ENCODE measurements at places on chromosomes 12 and 14.

- DNase-seq: no peak
Measured at GRCh38 chr12:93944201-93944600, 204.2 kb upstream of the PLXNC1 start.

GRCh38 chr12:89671469-89671868, 37.2 kb downstream of the ATP2B1 start:
- DNase-seq: no peak

DNA sequence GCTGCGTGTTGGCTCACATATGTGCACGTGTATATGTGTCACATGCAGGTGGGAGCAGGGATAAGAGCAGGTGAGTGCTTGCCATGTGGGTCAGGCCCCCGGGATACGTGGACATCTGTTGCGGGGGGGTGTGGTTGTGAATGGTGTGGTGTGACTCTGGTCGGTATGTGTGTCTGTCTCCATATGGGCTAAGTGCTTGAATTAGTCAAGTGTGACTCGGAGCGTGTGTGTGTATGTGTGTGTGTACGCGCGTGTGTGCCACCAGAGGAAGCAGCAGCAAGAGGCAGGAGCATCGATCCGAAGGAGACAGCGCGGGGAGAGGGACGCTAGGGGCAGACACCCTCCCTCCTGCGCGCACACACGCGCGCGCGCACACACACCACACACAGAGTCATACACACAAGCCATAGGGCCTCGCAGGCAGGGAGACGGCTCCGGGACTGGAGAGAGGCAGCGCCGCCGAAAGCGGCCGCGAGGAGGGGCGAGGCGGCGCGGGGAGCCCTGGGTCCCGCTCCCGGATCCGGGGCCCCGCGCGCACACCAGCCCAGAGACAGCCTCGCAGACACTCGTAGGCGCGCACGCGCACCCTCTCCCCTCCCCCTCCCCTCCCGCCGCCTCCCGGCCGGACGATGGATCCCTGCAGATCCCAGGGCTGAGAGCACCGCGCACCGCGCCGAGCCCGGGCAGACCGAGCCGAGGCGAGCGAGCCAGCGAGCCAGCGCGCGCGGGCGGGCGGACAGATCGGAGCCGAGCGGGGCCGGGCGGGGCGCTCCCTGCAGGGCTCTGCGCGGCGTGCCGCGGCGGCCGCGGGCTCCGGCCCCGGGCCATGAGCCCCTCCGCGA, at the start of gene ASIC1:
Gene ASIC1, plus strand, starts transcription at position 597 of the 842 bp plus-strand sequence. CDS start 1,171 bp downstream, outside the sequence.
- DNase-seq: peak; percentile 42

- no peak for DNase-seq
Measured at GRCh38 chr12:19095331-19095730, 34.2 kb upstream of the PLEKHA5 start.

- no peak for DNase-seq
Measured at GRCh38 chr12:93946542-93947150, 201.7 kb upstream of the PLXNC1 start.

DNA sequence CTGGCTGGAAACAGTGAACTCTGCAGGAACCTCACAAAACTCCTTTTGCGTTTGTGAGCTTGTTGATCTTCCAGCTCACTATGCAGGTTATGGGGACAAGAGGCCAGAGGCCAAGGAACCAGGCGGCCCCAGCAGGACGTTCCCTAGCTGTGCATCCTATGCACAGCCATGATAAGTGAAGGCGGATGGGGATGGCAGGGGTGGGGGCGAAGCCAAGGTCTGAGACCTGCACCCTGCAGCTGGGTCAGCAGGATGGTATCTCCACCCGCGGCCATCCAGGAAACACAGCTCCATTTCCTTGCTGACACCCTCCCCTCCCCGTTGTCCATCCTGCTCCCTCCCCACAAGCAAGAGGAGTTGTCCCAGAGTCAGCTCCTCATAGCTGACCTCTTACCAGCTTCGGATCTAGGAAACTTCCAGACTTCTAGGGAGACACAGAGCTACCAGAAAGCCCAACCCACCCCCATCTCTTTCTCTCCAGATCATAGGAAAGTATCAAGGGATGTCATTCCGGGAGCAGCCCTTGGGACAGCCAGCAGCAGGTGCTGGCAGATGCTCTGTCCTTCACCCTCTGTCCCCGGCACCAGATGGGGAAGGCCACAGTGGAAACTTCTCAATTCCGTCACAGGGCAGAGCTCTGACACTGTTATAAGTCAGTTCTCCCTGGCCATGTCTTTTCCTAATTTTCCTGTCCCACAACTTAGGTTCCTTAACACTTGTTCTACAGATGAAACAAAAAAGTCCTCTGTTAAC, 9.4 kb downstream of the ZBTB39 start:
- no peak for DNase-seq

GRCh38 chr12:21819678-21820077, 45.2 kb upstream of the KCNJ8 start:
- no peak for DNase-seq

DNA sequence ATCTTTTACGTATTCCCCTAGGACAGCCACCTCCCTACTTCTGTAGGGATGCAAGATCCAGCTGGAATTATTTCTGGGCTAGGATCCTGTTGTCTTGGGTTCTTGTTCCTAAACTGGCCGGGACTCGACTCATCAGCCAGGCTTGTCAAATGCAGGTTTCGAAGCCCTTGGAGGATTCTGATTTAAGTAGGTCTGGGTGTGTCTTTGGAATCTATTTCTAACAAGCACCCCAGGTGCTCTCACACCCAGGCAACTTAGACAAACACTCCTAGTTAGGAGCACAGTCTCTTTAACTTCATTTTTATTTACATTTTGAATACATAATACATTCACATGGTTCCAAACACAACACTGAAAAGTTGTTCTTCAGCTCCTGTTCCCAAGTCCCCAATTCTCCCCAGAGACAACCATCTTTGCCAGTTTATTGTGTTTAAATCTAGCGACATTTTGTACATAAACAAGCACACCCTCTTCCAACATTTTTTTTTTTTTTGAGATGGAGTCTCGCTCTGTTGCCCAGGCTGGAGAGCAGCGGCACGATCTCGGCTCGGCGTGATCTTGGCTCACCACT, 20.9 kb downstream of the MORN3 start:
- DNase-seq: no peak

DNA sequence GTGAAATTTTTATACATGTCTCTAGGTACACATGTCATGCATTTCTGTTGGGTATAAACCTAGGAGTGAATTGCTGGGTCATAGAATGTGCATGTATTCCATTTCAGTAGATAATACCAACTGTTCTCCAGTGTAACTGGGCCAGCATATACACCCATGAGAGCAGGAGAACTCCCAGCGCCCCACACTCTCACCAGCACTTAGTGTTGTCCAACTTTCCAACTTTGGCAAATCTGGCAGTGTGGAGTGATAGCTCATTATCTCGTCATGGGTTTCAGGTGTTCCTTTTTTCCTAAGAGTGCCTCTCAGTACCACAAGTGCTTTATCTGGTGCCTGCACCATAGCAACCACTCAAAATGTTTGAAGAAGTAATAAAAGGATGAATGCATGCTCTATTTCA, 40.1 kb downstream of the NGB start:
- no peak for DNase-seq

DNA sequence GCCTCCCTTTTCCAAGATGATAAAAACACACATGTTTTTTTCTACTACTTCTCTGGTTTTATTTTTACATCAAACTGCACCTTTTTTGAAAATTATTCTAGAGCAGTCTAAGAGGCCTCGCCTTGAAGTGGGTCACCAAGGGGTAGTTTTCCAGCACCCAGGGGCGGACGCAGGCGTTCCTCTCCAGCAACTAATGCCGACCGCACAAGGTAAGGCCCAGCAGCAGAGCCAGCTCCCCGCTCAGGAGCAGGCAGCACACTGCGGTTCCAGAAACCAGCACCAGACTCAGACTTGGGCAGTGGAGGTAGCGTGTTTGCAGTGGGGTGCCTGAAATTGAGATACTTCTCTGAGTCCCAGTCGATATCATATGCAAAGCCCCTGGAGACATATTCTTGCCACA, 31.6 kb downstream of the EP400 start:
- DNase-seq: no peak

GRCh38 chr12:109110988-109111495, 5.3 kb upstream of the ACACB start:
- DNase-seq: peak; percentile 50

DNA sequence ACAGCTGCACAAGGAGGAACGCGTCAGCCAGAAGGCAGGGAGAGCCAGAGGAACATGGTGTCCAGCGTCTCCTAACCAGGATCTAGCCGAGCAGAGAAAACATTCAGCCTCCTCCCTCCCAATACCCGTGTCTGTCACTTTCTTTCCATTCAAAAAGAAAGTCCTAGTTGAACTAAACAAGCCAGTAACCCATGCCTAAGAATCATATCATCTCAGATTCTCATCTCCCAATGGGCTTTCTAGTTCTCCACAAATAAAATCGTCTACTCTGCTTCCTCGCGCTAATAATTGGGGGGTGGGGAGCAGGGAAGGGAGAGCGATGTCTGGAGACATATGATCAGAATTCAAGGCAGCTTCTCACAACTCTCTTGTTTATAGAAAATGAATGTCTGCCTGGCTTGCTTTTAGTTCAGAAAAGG, 7.4 kb downstream of the NKX2-1 start:
- no peak for DNase-seq

GRCh38 chr12:80412343-80412953, 31.6 kb upstream of the PTPRQ start:
- peak; percentile 80 for DNase-seq

DNA sequence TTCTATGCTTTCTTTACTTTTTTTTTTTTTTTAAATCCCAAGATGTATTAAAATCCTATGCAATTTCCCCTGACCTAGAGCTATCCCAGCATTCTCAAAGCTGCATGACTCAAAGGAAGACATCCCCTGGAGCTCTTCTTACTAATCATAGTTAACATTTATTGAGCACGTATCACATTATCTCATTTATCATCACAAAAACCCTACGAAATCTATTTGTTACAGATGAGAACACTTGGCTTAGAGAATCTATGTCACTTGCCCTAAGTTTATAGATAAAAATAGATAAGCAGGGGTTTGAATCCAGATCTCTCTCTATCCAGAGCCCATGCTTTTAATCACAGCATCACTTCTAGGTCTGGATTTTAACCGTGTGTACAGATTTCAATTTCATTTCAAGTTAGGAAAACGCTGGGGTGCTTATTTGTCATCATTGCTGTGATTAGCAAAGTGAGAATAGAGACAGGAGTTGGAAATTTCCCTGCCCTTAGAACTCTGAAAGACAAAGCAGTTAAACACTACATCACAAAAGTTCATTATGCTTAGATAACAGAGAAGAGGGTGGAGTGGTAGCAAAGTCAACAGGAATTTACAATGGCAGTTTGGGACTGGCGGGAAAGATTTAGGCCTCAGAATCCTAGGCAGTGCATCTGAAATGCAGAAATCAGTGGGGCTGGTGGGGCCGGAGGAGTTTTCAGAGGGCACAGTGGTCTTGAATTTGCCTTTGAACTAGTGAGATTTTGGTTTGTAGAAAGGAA, 177.7 kb upstream of the FRMD6 start:
- DNase-seq: no peak

DNA sequence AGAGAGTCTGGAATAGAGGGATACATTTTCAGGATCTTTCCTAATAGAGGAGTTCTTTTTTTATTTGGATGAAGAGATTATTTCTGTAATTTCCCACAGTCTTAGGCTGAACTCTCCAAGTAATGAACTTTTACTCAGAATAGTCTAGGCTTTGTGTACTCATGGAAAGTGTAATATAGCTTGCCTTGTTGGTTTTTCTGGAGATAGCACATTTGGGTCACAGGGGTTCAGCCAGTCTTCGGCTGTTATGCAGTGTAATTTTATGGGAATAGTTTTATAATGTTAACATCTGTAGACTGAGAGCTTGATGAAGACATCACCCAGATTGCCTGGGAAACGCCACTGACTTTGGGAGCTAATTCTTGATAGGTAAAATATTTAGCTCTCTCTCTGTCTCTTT, 450.8 kb downstream of the RAD51B start:
- no peak for DNase-seq

GRCh38 chr12:98179151-98179550, 336.2 kb upstream of the TMPO start:
- DNase-seq: no peak

- DNase-seq: no peak
Measured at GRCh38 chr12:93397412-93397811, 19.7 kb downstream of the NUDT4 start.

- peak; percentile 45 for DNase-seq
Measured at GRCh38 chr14:85619851-85620250, 89.9 kb downstream of the FLRT2 start.

DNA sequence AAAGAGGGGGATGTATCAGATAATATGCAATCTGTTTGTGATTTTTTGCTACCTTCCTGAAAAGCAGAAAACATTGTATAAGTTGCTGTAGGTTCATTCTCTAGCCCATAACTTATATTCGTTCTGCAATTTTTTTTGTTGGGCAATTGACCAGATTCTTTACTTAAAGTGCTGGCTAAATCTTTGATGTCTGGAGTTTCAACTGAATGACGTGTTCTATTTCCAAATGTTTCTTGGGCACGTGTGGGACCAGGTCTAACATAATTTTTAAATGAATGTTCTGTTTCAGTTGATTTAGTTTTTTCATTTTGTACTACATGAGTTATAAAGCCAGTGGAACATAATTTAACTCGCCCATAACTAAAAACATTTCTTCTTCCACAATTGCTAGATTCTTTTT, 3.8 kb downstream of the MLH3 start:
- no peak for DNase-seq

GRCh38 chr14:106021832-106022231, 495.4 kb downstream of the TMEM121 start:
- no peak for DNase-seq

DNA sequence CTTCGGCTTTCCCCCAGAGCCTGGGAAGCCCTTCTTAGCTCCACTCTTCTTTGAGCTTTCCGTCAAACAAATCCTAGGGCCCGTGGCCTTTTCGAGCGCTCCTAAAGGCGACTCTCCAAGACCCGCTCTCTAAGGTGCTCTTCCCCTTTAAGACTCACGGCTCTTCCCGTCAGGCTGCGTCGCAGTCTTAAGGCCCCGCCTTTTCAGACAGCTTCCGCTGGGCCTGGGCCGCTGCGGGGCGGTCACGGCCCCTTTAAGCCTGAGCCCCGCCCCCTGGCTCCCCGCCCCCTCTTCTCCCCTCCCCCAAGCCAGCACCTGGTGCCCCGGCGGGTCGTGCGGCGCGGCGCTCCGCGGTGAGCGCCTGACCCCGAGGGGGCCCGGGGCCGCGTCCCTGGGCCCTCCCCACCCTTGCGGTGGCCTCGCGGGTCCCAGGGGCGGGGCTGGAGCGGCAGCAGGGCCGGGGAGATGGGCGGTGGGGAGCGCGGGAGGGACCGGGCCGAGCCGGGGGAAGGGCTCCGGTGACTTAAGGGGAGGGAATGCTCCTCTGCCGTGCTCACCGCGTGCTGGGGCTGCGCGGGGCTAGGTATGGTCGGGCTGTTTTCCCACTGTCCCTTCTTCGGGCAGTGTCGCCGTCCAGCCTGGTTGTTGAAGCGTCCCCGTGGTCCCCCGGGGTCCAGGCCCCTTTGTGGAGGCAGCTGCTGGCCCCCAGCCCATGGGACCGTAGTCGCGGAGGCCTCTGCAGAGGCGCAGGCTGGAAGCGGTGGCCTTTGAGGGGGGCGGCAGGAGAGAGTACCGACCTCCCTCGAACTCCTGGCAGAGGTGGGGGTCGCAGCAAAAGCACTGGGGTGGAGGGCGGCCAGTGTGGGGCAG, at the start of gene PEX5:
Gene PEX5, plus strand, starts transcription at position 289 of the 870 bp plus-strand sequence. CDS start 692 bp downstream, outside the sequence.
- peak; percentile 65 for DNase-seq

GRCh38 chr14:70009961-70010360, 130.7 kb downstream of the SMOC1 start:
- DNase-seq: no peak

All from Kasumi-1 (cell line).